ENCODE measurements at places on chromosomes 6 and 20. TPM values are rescaled to one million over a fixed set of nuclear protein-coding genes. Genes with fewer than 3 reads are reported as not detected.

Gene RNF182
- total RNA-seq, result 2.8 TPM

Gene RBM24
- 0.88 TPM for total RNA-seq

DNA sequence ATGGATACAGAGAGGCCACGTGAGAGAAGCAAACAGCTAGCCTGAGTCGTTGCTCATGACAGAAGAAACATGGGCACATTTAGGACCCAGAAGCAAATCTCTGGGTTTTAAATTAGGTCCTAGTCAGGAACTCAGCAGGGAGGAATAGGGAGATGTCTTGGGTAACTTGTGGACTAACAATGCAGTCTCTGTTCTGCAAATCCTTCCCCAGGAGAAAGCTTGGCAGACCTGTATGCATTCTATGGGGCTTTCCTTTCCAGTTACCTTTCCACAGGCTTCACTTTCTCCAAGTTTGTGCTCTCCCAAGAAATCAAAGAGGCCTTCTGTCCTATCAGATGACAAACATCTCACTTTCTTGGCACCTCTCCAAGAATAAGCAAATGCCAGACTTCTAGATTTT lies 47.2 kb upstream of the PLCB4 start:
- H3K4me1 ChIP-seq, result peaks cover 12% of the 10 kb centered on the region
- no peaks in the 10 kb centered on the region for H3K27me3 ChIP-seq
- H3K27ac ChIP-seq, result no peak overlapping the region
- H3K4me3 ChIP-seq, result no peak overlapping the region
- no peak for DNase-seq
- H3K36me3 ChIP-seq, result no peaks in the 10 kb centered on the region

Gene C6orf163
- total RNA-seq, result 4.7 TPM

GRCh38 chr6:25035174-25035511 lies 99.4 kb upstream of the RIPOR2 start:
- H3K4me1 ChIP-seq, result peaks cover 6% of the 10 kb centered on the region
- H3K27ac ChIP-seq, result no peak overlapping the region
- DNase-seq, result no peak
- H3K4me3 ChIP-seq, result no peak overlapping the region
- no peaks in the 10 kb centered on the region for H3K27me3 ChIP-seq
